H54 (cell line): ENCODE measurements at places on chromosomes 4 and X.
A peak's percentile ranks its signal among the peaks of the same experiment; 100 is the strongest.

DNA sequence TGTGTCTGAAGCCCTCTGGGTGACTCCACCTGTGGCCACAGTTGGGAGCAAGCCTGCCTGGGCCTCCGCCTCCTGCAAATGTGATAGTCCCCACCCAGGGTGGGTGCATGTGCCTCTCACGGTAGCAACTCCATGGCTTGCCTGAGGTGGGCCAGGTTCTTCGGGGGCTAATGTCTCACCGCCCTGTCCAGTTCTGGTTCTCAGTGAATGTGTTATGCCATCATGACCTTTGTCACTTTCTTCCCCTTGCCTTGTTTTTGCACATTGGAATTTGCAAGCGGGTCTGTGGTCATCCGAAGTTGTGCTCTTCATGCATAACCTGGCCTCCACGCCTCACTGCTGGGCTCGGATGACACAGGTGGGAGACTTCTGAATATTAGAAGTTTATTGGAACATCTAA lies 39.7 kb downstream of the SHROOM2 start:
- no peak for DNase-seq

GRCh38 chr4:147791865-147792264 lies 60.0 kb downstream of the ARHGAP10 start:
- no peak for DNase-seq

- DNase-seq: no peak
These were observed 91.4 kb downstream of the DCTD start for GRCh38 chr4:182825786-182826185.

GRCh38 chrX:69152417-69152841 lies 12.8 kb downstream of the PJA1 start:
- DNase-seq: no peak

DNA sequence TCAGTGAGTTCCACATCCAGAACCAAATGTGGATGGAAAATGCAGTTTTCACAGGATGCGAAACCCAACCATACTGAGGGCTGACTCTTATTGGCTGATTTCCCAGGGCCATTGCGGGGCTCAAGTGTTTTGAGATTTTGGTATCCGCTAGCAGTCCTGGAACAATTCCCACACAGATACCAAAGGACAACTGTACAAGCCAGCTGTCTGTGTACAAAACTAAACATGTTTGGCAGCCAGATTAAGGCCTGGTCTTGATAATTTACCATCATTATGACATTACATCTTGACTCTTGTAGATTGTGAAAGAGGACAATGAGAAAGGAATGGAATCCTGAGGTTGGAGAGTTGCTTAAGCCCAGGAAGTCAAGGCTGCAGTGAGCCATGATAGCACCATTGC lies 121.9 kb downstream of the DKK2 start:
- no peak for DNase-seq

DNA sequence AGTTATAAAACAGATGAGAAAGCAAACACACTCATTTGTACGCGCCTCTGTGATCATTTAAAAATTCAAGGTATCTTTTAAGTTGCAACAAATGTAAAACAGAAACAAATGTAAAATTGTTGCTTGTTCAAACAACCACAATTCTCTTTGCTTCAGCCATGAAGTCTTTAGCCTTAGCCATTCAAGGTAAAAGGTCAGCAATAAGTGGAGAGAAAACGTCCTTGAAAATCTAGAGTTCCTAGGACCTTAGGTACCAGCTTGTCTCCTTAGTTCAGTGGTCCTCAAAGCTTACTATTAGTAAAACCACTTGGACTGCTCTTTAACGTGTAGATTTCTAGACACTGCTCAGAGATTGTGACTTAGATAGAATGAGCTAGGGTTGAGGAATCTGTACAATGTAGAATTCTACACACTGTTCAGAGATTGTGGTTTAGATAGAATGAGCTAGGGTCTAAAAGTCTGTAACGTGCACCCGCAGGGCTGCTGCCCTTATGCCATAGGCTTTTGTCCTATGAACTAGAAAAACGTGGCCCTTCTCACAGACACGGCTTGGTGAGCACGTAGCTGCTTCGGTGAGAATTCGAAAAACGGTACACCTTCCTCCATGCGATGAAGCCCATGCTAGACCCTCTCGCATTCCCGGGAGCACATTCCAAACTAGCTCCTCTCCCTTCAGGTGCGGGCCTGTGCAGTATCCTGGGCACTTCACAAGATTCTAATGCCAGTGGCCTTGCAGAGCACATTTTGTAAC lies 1.7 kb downstream of the PLAC8 start:
- DNase-seq: peak; percentile 8

DNA sequence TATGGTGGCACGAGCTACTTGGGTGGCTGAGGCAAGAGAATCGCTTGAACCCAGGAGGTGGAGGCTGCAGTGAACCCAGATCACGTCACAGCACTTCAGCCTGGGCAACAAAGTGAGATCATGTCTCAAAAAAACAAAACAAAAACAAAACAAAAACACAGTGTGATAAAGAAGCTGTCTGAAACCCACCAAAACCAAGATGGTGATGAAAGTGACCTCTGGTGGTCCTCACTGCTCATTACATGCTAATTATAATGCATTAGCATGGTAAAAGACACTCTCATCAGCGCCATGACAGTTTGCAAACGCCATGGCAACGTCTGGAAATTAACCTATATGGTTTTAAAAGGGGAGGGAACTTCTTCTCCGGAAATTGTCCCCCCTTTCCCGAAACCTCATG lies 29.4 kb upstream of the OPHN1 start:
- no peak for DNase-seq

DNA sequence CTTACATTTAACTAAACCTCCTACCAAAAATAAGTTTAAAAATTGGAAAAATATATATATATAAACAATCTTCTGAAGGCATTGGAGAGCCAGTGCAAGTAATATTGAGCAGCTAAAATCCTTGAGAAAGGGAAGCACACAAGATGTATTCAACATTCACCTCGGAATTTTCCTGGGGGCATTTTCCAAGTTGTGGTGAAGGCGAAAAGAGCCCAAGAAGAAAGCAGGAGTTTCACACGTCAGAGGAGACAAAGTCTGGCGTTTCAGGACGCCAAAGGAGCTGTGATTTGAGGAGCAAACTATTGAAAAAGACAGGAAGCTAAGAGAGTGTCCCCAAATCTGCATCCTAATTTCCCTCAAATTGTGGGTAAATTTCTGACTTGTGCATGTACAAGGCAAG lies 9.1 kb upstream of the GASK1B start:
- DNase-seq: no peak

GRCh38 chrX:105694839-105695238 lies 127.5 kb upstream of the NRK start:
- no peak for DNase-seq

DNA sequence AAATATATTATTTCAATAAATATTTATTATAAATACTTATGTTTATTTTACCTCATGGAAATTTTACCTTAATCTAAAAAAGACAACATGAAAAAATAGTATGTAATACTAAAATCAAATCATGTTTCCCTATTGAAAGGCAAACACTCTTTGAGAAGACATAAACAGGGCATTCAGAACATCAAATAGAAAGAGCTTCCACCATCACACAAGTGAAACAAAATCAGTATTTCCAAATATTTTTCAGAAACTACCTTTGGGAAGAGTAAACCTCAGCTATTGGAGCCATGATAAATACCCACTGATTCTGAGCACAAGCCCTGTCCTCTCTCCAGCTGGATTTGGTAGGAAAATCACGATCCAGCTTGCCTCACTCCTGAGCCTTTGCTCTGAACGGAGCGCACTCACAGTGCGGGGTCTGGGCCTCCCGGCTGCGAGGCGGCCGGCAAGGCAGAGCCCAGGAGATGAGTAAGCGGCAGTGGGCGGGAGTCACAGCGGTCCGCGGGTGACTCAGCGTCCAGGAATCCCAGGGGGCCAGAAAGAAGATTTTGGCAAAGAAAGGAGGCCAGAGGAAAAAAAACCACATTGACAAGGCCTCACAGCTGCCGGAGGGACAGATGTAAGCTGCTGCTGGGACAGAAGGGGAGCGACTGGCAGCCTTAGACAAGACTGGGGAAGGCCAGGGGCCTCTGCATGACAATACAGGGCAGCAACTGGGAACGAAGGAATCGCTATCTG lies 14.7 kb upstream of the ANXA5 start:
- DNase-seq: peak; percentile 59

- peak; percentile 84 for DNase-seq
These were observed 16.8 kb downstream of the FGFR3 start for GRCh38 chr4:1809754-1810502.

DNA sequence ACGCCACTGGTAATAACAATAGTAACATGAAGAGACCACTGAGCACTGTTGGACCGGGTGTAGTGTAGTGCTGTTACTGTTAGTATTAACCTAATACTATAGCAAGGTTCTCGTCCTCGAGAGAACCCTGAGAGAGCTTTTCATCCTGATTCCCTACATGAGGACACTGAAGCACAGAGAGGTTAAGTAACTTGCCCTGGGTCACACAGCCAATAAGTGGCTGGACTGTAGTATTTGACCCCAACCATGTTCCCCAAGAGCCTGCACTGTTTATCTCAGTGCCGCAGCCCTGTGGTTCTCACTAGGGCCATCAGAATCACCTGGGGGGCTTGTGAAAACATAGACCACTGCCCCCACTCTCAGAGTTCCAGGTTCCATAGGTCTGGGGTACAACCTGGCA lies 10.4 kb downstream of the SCML1 start:
- no peak for DNase-seq

- no peak for DNase-seq
These were observed 270.1 kb upstream of the INTU start for GRCh38 chr4:127362686-127363085.

DNA sequence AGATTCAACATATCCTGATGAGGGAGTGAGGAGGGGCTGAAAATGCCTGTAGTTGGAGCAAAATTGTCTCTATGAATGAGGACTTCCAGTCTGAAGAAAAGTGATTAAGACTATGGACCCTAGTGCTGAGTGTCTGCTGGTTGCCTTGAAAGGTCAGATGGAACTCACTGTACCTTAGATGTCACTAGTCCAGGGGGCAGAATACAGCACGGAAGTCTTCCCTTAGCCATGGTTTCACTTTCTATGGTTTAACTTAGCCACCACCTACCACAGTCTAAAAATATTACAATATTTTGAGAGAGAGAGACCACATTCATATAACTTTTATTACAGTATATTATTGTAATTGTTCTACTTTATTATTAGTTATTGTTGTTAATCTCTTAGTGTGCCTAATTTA lies 223.1 kb downstream of the FMR1NB start:
- DNase-seq: no peak

DNA sequence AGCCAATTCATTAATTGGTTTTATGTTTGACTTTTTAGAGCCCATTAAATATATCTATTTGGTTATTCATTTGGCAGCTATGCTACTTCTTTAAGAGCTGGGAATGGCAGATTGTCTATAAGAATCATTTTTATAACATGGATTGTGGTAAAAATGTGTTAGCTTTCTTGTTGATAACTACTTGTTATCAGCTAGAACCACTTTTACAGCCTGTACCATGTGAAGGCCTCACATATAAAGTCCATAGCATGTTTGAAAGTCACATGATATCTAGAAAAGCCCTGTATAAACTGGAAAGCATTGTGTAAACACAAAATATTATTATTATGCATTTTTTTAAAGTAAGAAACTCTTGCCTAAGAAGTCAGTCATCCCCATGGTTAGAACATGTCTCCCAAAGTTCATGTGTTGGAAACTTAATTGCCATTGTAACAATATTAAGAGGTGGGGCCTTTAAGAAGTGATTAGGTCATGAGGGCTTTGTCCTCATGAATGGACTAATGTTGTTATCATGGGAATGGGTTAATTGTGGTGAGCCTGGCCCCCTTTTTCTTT lies 110.9 kb upstream of the BMP2K start:
- DNase-seq: no peak

DNA sequence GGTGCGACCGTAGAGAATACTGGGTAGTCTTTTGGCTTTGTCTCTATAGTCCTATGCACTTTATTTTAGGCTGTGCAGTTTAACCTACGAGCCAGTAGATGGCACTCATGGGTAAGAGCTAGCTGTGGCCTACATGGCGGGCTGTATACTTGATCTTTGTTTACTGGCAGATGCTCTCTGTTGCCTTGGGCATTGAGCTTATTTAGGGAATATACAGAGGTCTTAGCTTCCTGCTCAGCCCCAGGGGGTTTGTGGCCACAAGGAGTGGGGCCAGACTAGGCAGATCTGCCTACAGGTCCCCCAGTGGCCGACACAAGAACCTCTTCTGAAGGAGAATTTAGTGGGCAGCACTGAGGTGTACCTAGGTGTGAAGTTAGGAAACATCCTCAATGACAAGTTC lies 227.6 kb upstream of the HDX start:
- DNase-seq: peak; percentile 1

DNA sequence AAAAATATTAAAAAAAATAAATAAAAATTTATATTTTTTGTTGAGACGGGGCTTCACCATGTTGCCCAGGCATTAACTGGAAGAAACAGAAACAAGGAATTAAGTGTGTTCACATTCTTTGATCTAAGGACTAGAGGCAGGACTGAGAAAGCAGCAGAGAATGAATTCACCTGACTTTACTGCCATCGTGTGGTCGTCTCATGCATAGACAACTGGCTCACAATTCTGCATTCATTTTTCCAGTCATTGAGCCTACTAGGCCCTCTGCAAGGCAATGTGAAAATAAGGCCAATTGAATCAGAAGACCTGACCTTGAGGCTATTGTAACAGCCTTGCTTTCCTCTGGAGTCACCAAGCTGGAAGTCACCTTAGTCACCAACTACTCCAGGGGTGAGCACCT lies 37.4 kb downstream of the LHFPL1 start:
- no peak for DNase-seq

- DNase-seq: no peak
These were observed 1.1 kb upstream of the SMIM43 start for GRCh38 chr4:121765971-121766538.

DNA sequence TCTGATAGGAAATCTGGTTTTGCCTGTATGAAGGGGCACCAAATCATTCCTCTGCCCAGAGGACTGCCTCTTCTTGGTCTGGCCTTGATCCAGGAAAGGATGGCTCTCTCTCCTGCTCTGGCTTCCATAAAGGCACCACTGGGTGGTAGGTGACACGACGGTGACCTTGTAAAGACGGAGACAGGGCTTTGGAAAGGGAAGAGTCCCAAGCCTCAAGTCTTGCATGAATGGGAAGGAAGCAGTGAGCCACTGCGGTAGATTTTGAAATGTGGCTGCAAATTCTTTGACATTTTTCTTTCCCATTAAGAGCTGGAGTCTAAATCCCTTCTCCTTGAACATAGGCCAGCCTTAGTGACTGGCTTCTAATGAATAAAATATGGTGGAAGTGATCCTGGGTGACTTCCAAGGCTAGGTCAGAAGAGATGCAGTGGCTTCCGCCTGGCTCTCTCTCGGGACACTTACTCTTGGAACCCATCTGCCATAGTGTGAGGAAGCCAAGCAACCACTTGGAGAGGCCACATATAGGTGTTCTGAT lies 347.4 kb downstream of the BCOR start:
- DNase-seq: no peak
